ENCODE measurements at places on chromosomes 6 and 20.

GRCh38 chr20:47799116-47799715, 13.9 kb upstream of the SULF2 start:
- DNase-seq, result no peak

- no peak for DNase-seq
These were observed 91.2 kb downstream of the CARMIL1 start for GRCh38 chr6:25370178-25371036.

DNA sequence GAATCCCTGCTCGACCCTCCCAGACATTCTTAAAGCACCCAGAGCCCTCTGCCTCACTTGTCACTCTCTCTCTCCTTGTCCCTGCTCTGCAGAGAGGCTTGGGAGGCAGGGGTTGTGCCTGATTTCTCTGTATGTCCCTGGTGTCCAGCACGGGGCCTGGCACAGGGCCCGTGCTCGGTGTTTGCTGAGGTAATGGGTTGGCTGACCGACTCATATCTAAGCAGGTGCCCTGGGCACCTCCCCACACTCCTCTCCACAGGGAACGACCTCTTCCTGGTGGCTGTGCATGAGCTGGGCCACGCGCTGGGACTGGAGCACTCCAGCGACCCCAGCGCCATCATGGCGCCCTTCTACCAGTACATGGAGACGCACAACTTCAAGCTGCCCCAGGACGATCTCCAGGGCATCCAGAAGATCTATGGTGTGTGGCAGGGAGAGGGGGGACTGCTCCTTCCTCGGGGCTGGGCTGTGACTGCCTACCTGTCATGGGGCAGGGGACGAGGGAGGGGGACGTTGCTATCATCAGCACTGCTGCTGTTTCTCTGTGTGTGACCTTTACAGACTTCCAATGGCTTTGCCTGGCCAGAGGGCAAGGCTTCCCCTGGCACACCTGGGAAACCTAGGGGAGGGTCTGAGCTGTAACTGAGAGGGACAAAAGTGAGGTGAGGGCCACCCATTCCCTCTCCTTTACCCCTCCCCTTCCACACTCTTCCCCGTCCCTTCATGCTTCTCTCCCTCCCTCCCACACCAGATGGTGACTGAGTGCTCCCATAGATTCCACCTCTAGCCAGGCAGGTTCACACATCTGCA, 14.2 kb downstream of the MMP24OS start:
- DNase-seq, result no peak

- no peak for DNase-seq
These were observed 10.8 kb downstream of the HBS1L start for GRCh38 chr6:135043846-135044245.

GRCh38 chr6:11604836-11605506, 67.4 kb downstream of the TMEM170B start:
- no peak for DNase-seq

GRCh38 chr6:46556053-46556452, 64.8 kb upstream of the RCAN2 start:
- DNase-seq, result no peak

GRCh38 chr6:143692696-143693095, 14.9 kb downstream of the PHACTR2 start:
- DNase-seq, result no peak

DNA sequence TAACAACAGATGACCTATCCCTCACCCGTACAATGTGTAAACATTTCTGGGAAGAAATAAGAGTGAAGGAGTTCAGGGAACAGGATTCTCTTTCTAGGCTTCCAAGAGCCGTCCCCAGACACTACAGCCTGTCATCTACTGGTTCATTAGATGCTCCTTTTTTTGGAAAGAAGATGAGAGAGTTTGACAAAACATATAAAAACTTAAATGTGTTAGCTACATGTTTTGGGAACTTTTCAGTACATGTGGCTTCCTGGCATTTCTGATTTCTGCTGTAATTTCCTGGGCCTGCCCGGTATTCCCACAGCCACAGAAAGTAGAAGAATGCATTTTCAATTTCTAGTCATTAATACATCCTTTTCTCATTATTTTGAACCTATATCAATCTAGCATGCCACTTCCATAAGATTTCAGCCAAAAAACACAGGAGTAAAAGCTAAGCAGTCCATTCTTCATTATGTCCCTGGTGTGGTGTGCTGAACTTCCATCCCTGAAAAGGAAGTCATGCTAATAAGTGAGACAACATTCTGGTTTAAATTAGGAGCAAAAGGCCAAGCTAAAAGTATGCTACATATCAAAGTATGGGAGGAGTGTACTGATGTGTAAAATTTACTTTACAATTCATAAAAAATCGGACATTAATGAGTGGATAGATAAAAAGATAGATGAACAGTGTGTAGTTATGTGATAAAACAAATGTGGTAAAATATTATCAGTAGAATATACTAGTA, 198.2 kb downstream of the WDR27 start:
- no peak for DNase-seq

- DNase-seq, result no peak
These were observed 7.5 kb downstream of the DEF6 start for GRCh38 chr6:35305117-35305516.

- no peak for DNase-seq
These were observed 195.8 kb downstream of the SYNDIG1 start for GRCh38 chr20:24665196-24665595.

DNA sequence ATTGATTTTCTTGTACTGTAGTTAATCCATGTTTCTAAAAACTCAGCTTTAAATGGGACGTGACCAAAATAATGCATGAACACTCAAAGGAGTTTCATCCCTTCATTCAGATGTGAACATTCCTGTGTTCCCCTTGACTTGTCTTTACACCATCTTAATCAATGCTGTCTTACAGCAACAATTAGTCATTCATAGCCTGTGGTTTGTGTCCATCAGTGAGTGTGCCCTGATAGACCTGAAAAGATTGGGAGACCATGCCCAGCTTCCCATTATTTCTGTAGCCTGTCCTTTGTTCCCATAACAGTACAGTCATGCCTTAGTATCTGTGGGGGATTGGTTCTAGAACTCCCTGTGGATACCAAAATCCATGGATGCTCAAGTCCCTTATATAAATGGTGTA, 23.9 kb downstream of the NT5E start:
- DNase-seq, result no peak

GRCh38 chr6:103570431-103570830, 1289.3 kb downstream of the HACE1 start:
- no peak for DNase-seq

- DNase-seq, result no peak
These were observed 9.6 kb upstream of the FOXF2 start for GRCh38 chr6:1379788-1380147.
